Panc1 (cell line): ENCODE measurements at places on chromosomes 5 and 9.

DNA sequence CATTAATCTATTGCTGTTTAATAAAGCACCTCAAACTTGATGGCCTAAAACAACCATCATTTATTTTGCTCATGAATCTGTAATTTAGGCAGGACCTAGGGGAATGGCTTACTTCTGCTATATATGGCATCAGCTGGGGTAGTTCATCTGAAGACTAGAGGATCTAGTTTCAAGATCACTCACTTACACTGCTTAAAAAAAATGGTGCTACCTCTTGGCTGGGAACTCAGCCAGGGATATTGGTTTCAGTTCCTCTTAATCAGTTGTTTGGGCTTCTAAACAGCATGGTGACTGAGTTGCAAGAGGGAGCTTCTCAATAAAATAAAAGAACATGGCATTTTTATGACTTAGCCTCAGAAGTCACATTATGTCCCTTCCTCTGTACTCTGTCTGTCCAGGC lies 142.0 kb downstream of the FAM114A2 start:
- no peak for DNase-seq
- no peaks in the 10 kb centered on the region for H3K36me3 ChIP-seq
- H3K27me3 ChIP-seq = no peaks in the 10 kb centered on the region; the same call in 1 of the 2 replicates
- H3K27ac ChIP-seq = no peak overlapping the region

DNA sequence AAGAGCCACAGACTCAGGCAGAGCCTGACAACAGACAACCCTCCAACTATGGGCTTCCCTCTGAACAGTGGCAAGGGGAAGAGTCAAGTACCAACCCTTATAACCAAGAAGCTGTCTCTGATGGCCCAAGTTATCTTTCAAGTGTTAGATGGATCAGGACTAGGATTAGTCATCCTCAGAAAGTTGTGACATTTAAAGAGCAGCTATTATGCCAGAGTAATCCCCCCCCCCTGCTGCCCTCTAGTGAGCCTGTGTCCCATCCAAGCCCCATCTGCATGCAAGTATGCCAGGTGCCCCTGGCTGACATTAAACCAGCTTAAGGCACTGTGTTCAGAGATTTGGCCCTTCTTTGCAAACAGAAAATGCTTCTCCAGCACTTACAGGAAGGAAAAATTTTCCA lies 16.8 kb upstream of the SPATA31D1 start:
- no peak for DNase-seq
- no peak overlapping the region for H3K4me3 ChIP-seq
- no peaks in the 10 kb centered on the region for H3K27me3 ChIP-seq
- no peaks in the 10 kb centered on the region for H3K4me1 ChIP-seq
- H3K36me3 ChIP-seq = no peaks in the 10 kb centered on the region

- H3K4me1 ChIP-seq = no peaks in the 10 kb centered on the region
- H3K36me3 ChIP-seq = no peaks in the 10 kb centered on the region
- H3K27me3 ChIP-seq = no peaks in the 10 kb centered on the region
- no peak for DNase-seq
Measured at GRCh38 chr9:91001146-91001611, 199.6 kb downstream of the SYK start.

GRCh38 chr5:141848744-141849414 lies 29.3 kb downstream of the PCDH1 start:
- H3K4me3 ChIP-seq = peak overlapping the region; percentile 88
- peaks cover 9% of the 10 kb centered on the region for H3K4me1 ChIP-seq
- H3K36me3 ChIP-seq = no peaks in the 10 kb centered on the region; the same call in 1 of the 2 replicates
- H3K27ac ChIP-seq = peak overlapping the region; percentile 93
- peak; percentile 41 for DNase-seq

DNA sequence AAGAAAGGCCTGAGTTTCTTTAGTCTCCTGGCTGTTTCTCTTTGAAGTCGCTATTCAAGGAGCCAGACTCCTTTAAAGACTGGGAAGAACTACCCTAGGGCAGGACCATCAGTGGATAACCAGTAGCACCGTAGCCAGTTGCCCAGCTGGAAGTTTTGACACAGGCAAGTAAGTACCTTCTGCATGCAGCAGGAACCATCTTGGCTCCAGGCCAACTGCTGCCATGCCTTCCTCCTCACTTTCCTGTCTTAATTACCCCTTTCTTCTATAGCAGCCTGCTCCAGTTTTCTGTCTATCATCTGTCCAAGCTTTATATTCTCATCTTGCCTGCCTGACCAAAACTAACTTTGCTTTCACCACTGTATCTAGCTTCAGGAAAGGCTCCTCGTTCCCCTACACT lies 149.7 kb upstream of the SV2C start:
- H3K4me3 ChIP-seq = no peak overlapping the region
- H3K27ac ChIP-seq = no peak overlapping the region
- DNase-seq = no peak
- no peaks in the 10 kb centered on the region for H3K4me1 ChIP-seq
- H3K36me3 ChIP-seq = no peaks in the 10 kb centered on the region

GRCh38 chr5:32051796-32052195 lies 122.3 kb downstream of the GOLPH3 start:
- H3K4me3 ChIP-seq = no peak overlapping the region
- H3K36me3 ChIP-seq = no peaks in the 10 kb centered on the region
- peaks cover 6% of the 10 kb centered on the region; the same call in 1 of the 2 replicates for H3K27me3 ChIP-seq
- H3K4me1 ChIP-seq = no peaks in the 10 kb centered on the region

DNA sequence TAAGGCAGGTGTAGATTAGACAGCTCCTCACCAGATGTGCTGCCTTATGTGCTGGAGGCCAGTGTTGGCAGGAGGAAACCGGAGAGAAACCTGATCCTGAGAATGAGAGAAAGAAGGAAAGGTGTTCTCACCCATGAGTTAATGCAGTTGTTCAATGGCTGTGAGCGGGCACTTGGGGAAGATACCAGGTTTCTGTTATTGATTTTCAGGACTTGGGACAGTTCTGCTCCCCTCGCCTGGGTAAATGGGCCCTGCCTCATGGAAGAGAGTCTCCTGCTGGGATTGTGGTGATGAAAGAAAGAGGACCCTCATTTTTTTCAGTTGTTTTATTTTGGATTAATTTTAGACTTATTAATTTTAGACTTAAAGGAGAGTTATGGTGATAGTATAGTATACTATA lies 59.5 kb downstream of the EGFLAM start:
- DNase-seq = no peak
- H3K27ac ChIP-seq = no peak overlapping the region
- no peaks in the 10 kb centered on the region; the same call in 1 of the 2 replicates for H3K27me3 ChIP-seq
- no peaks in the 10 kb centered on the region for H3K4me1 ChIP-seq

DNA sequence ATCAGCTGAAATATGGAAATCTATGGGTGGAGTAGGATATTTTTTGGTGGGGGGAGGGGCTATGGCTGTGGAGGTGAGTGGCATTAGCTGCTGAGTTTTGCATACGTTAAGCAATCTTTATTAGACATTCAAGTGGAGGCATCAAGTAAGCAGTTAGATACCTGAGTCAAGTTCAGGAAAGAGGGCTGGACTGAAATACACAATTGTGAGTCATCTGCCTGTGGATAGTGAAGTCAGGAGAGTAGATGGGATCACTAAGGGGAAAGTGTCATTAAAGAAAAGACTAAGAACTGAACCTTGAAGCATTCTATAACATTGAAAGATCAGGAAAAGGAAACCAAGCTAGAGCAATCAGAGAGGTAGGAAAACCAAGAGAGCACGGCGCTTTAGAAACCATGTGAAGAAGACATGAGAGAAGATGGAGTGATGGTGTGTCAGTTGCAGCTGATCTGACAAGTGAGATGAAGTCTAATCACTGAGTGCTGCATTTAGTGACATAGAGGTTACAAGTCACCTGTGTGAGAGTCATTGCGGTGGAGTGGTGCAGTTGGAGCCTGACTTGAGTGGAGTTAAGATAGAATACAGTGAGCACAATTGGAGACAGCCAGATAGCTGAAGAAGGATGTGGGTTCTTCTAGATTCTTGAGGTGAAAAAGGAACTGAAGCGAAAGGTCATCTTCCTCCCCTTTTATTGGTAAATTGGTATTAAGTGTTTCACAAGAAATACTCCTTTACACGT lies 88.7 kb downstream of the PIP5K1B start:
- DNase-seq = no peak
- 0 out of 2 replicates have a peak, but pooled peaks cover 5% of the 10 kb centered on the region for H3K27me3 ChIP-seq
- H3K27ac ChIP-seq = no peak overlapping the region
- no peaks in the 10 kb centered on the region for H3K36me3 ChIP-seq
- no peak overlapping the region for H3K4me3 ChIP-seq
- no peaks in the 10 kb centered on the region for H3K4me1 ChIP-seq

DNA sequence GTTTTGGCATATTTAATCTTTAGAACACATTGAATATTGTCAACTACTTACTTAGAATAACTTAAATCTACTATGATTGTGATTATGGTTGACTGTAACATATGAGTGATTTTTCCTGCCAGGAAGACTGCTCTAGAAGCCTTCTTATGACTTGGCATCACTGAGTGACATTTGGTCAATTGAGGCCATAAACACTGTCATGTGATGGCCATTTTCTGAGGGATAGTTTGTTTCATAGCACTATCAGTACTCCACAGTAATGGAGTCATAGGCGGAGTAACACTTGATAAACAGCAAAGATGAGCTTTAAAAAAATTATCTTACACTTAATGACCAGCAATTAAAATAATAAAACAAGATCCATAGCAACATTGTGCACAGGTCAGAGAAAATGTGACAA lies 31.0 kb downstream of the C9orf40 start:
- no peak overlapping the region for H3K27ac ChIP-seq
- H3K27me3 ChIP-seq = no peaks in the 10 kb centered on the region
- no peak for DNase-seq
- no peak overlapping the region for H3K4me3 ChIP-seq
- no peaks in the 10 kb centered on the region for H3K36me3 ChIP-seq
- H3K4me1 ChIP-seq = no peaks in the 10 kb centered on the region

GRCh38 chr9:27165670-27166069 lies 56.6 kb downstream of the TEK start:
- no peak for DNase-seq
- H3K36me3 ChIP-seq = no peaks in the 10 kb centered on the region
- no peaks in the 10 kb centered on the region for H3K27me3 ChIP-seq
- no peak overlapping the region for H3K4me3 ChIP-seq

GRCh38 chr9:135965124-135965756 lies 4.1 kb upstream of the UBAC1 start:
- peaks cover 3% of the 10 kb centered on the region; the same call in 1 of the 2 replicates for H3K4me1 ChIP-seq
- H3K4me3 ChIP-seq = no peak overlapping the region
- no peak overlapping the region for H3K27ac ChIP-seq
- no peak for DNase-seq
- no peaks in the 10 kb centered on the region for H3K27me3 ChIP-seq
- no peaks in the 10 kb centered on the region for H3K36me3 ChIP-seq

DNA sequence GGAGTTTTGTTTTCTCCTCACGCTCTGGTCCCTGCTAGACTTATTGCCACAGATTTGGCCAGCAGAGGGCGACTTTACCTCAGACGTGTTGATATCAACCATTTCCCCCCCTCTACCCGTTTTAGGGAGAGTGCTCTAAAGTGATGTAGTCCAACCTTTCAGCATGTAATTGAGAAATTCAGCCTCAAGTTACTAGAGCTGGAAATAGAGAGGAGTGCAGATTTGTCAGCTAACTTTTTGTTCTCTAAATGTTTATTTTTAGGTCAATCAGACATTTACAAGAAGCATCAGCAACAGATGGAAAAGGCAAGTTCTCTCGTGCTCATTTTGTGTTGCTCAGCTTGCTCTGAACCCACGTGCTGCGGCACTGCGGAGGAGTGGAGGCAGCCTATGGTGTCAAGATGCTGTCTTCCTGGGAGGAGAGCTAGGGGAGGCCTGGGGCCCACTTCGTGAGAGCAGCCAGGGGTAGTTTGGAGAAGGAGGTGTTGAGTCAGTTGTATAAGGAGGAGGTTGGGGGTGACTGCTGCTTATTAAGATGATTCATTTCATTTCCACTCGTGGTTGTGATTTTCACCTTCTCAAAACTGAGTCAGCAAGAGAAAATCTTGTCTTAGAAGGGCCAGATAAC lies 53.6 kb downstream of the GPR107 start:
- H3K27ac ChIP-seq = no peak overlapping the region
- H3K36me3 ChIP-seq = peaks cover 2% of the 10 kb centered on the region; the same call in 1 of the 2 replicates
- no peak overlapping the region for H3K4me3 ChIP-seq
- DNase-seq = peak; percentile 27
- H3K4me1 ChIP-seq = no peaks in the 10 kb centered on the region

- H3K36me3 ChIP-seq = no peaks in the 10 kb centered on the region
- H3K4me3 ChIP-seq = no peak overlapping the region
- no peak overlapping the region for H3K27ac ChIP-seq
- DNase-seq = no peak
- H3K27me3 ChIP-seq = no peaks in the 10 kb centered on the region
- no peaks in the 10 kb centered on the region for H3K4me1 ChIP-seq
Measured at GRCh38 chr9:1453636-1454035, 403.5 kb downstream of the DMRT2 start.

DNA sequence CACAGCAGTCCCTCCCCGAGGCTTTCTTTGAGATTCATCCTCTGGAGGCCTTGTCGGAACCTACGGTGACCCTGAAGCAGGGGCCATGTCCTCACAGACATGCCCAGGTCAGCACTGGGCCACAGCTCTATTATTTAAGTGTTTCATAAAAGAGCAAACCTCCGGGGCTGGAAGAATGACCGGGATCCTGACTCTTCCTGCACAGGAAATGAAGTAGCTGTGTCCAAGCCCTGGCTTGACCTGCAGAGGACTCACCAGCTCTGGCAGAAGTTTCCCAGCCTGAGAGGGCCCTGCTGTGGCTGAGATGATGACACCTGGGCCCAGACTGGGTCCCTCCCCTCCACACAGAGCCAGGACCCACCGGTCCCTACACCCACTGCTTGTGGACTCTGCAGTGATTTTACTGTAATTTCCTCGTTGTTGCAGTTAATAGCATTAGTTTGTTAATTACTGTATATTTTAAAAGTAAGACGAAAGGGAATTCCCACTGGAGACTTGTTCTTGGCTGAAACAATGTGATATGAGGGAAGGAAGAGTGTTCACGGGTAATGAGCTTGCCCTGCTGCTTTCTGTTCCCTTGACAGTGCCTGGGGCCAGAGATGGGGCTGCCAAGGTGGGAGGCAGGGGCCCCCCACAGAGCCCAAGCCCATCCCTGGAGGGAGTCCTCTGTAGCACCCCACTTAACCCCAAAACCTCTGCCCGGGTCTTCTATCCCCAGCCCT lies 72.2 kb downstream of the PCDH1 start:
- no peak overlapping the region for H3K27ac ChIP-seq
- H3K4me1 ChIP-seq = no peaks in the 10 kb centered on the region
- peaks cover 10% of the 10 kb centered on the region; the same call in 1 of the 2 replicates for H3K27me3 ChIP-seq
- no peak for DNase-seq
- no peaks in the 10 kb centered on the region for H3K36me3 ChIP-seq

- no peaks in the 10 kb centered on the region for H3K27me3 ChIP-seq
- H3K4me1 ChIP-seq = no peaks in the 10 kb centered on the region
- no peak for DNase-seq
- H3K27ac ChIP-seq = no peak overlapping the region
Measured at GRCh38 chr9:78023003-78023741, 8.4 kb downstream of the GNAQ start.

DNA sequence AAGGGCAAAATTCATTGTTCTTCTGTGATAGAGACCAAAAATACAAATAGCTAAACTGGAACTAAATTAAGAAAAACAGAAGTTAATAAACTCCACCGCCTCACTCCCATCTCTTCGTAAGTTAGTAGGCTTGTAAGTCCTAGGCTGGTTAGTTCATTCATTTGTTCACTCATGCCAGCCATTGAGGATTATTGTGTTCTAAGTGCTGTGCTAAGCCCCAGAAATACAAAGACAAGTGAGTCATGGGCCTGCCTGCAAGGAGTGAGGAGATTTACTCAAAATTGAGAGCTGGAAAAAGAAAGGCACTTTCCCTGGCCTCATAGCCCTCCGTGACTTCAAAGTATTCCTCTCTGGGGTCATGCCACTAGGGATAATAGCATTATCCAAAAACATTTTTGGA lies 8.5 kb downstream of the DOCK8 start:
- H3K4me3 ChIP-seq = no peak overlapping the region
- DNase-seq = no peak
- no peaks in the 10 kb centered on the region for H3K27me3 ChIP-seq
- H3K36me3 ChIP-seq = no peaks in the 10 kb centered on the region
- H3K27ac ChIP-seq = no peak overlapping the region
